ENCODE measurements at places on chromosomes 5 and 9. TPM values are rescaled to one million over a fixed set of nuclear protein-coding genes. Genes with fewer than 3 reads are reported as not detected.

The SLC36A2 gene
- not detected for total RNA-seq

DNA sequence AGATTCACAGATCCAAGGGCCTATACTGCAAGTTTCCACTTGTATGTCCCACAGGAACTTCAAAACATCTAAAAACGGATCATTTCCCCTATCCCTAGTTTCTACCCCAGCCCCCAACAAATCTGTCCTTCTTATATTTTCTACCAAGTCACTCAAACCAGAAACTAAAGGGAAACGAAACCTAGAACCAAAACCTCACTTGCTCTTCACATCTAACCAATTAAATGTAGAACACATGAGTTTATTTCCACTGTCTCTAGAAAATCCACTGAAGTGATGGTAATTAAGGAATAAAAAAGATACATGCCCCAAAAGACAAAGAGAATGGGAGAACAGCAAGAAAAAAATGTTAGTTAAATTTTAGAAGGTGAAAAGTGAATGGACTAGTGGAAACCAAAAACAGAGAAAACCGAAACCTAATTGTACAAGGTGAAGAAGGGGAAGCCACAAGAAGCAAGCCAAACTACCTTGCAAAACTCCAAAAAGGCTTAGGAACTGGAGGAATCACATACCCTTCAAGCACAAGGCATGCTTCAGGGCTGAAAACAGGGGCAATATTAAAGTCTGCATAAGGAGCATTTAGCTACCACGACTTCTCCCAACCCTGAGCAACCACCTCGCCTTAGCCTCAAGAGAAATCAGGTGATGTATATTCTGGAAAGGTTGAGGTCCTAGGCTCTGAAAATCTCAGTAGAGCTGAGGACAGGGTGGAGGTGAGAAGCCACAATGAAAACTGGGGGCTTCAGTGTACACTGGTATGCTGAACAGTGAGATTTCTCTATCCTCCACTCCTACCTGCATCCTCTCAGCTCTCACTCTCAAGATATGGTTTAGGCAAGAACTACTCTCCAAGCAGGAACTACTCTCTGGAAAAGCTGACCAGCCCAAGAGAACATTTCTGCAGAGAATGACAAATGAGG lies 11.1 kb downstream of the SMU1 start:
- no peak for DNase-seq

DNA sequence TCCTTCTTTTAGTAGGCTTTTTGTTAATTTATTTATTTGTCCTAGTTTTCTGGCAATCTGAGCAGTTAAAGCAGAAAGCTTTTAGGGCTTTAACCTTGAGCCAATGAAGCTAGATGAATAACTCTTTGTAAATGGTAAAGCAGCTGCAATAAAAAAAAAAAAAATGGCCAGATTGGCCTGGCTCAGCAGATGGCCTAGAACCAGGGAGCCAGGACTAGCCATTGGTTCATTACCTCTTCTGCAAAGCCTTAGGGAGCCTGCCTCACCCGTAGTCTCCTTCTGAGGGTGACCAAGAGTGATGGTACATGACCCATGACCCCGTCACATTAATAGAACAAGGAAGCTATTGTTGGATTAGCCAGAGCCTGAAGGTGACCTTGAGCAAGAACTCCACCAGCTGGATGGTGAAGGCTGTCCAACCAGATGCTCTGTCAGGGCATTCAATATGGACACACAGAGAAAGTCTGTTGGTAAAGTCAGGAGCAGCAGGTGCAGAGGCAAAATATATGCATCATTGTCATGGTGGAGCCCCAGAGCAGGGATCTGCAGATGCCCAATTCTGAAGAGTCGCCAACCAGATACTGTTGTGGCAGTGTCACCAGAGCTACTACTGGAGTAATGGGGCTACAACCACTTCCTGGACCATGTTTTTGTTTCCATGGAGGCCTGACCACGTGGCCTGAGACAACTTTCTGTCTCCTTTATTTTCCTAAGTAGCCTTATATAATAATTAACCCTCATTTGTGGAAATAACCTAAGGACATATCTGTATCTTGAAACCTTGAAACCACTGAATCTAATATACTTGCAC lies 100.7 kb downstream of the MTX3 start:
- DNase-seq: no peak

The RFK gene
- total RNA-seq: 18.4 TPM

The MRPL36 gene
- total RNA-seq: 44.5 TPM

DNA sequence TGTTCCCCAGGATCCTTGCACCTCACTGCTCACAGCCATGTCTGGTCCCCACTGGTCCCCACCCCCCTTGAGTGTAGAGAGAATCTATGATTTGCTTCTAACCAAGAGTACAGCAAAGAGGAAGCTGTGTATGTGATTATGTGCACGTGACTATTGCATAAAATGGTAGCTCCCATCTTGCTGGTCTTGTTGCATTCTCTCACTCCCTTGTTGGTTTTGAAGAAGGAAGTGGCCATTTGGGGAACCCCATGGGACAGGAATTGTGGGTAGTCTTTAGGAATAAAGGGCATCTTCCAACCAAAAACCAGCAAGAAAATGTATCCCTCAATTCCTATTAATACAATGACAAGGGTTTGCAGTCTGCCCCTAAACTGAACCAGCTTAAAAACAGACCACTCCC lies 5.2 kb upstream of the FCN2 start:
- DNase-seq: no peak

DNA sequence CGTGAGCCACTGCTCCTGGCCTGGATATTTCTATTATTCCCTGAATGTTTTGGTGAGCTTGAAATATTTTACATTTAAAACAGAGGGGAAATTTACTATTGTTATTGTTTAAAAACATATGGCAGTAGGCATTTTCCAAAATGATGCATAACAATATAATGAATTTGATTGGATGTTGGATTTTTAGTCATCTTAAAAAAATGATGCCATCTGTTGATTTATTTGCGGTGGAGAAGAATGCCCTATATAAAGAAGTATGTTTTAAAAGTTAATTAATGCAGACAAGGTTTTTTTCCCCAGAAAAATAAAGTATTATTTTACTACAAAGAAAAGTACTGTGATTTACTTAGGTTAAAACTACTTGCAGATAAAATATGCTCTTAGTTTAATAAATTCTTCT lies 33.4 kb upstream of the ARRDC3 start:
- no peak for DNase-seq

- no peak for DNase-seq
Measured at GRCh38 chr5:5483880-5484598, 61.6 kb downstream of the ICE1 start.

The TXNDC8 gene
- not detected for total RNA-seq

The MVB12B gene
- total RNA-seq: 2.4 TPM

The PPIC gene
- total RNA-seq: not detected

DNA sequence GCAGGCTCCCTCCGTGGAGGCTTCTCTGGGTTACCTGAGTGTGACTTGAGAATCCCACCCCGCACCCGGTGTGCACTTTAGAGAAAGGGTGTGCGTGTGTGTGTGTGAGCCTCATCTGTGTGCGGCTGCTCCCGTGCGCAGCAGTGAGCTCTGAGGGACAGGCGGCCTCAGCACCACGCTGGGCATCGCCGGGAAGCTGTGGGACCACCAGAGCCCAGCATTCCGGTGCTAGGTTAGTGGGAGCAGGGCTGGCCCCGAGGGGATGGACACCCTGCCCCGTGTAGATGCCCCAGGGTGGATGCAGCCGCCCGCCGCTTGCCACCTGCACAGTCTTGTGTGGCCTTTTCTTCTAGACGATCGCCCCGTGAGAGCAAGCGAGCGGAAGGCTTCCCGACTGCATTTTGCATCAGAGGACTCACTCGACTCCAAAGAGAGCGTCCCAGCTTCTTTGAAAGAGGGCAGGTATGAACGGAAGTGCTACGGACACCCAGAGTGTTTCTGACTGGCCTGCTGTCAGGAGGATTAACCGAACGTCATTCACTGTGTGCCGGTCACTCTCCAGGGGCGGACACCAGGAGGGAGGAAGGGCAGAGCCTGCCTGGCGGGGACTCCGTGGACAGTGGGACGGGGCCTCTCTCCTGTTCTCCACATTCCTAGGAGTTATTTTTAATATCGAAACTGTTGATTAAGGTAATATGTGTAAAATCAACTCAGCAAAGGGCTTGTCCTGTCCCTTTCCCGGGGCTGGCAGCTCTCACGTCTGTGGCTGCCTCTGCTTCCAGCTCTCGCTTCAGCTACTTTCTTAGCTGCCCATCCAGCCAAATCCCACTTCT lies 12.2 kb downstream of the CEP72 start:
- no peak for DNase-seq

The SHOC1 gene
- total RNA-seq: not detected

GRCh38 chr5:150670275-150670947 lies 9.4 kb downstream of the MYOZ3 start:
- DNase-seq: no peak

The RBM22 gene
- total RNA-seq: 66.8 TPM

- no peak for DNase-seq
Measured at GRCh38 chr9:1026219-1026618, 23.9 kb upstream of the DMRT2 start.

DNA sequence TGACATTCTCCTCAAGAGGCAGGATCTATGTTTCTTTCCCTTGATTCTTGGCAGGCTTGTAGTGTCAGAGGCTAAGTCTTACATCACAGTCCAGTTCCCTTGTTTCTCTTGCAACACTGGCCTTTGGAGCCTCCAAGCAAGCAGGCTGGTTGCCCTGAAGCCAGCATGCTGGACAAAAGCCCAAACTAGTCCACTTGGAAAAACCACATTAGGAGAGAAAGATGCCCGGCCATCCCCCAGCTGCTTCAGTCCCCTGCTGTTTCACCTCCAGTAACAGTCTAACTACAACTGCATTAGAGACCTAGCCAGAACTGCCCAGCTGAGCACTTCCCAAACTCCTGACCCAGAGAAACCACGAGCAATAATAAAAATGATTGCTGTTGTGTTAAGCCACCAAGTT lies 87.6 kb downstream of the ADAMTS6 start:
- no peak for DNase-seq

DNA sequence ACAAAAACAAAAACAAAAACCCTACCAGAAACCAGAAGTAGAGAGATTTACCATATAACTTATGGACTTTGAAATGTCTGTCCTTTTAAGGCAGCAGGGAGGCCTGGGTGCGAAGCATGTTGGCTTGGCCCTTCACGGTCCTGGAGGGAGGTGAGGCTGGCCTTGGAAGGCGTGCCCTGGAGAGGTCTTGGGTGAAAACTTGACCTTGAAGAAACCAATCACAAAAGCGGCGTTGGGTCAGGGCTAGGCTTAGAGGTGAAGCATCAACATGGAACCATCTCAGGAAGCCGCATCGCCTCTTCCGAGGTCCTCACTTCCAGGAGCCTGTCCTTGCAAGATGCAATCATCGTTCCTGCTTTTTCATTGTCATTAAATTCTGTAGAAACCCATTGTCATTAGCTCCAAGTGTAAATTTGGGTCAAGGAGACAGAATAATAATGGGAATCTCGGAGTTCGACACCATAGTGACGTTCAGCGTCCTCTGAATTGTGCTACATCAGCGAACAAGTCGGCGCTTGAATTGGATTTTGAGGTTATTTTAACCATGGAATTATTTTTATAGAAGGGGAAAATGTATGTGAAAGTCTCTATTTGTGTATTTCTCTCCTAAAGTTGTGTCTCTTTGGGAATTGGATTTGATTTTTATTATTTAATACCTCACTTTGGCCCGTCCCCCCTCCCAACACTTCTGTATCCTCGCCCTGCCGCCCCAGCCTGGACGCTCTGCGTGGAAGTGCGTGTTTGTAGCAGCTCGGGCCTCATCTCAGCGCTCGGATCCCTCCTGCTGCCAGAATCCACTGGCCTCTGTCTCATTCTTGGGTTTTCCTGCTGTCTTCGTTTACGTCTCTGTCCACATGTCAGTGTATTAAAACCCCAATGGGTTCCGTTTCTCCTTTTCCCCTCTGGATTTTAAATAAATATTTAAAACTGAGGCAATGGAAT lies 11.1 kb upstream of the ORM1 start:
- peak; percentile 11 for DNase-seq

The ADAMTS19 gene
- total RNA-seq: not detected

DNA sequence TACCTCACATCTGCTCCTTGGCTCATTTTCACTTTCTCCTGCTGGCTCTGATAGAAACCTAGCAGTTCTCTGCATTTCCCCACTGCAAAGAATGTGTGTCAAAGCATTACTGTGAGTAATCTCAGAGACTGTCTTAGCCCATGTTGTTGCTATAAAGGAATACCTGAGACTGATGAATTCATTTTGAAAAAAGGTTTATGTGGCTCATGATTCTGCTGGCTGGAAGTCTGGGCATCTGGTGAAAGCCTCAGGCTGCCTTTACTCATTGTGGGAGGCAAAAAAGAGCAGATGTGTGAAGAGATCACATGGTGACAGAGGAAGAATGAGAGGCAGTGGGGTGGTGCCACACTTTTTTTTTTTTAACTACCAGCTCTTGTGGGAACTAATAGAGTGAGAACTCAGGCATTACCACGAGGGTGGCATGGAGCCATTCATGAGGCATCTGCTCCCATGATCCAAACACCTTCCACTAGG lies 191.6 kb upstream of the CTNND2 start:
- DNase-seq: no peak

GRCh38 chr5:146781157-146781556 lies 97.4 kb downstream of the PPP2R2B start:
- no peak for DNase-seq

DNA sequence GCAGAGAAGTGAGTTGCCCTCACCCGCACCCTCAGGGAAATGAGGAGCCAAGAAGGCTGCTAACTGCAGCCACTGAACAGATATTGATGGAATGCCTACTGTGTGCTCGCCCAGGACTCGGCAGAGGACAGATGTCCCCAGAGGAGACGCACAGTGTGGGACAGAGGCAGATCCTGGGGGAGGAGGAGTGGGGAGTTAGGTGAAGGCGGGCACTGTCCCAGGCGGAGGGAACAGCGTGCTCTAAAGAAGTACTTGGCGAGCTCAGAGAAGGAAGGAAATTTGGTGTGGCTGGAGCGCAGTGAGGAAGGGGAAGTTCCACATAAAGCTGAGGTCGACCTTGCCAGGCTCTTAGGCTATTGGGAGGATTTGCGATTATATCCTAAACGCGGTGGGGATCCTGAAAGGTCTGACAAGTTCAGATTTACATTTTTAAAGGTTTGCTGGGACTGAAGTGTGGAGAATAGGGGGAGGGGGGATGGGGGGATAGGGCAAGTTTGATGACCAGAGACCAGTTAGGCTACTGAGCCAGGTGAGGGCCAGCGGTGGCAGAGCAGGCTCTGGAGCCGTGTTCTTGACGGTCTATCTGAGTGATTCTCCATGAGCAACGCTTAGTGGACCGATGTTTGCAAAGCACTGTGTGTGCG lies 23.6 kb upstream of the CERCAM start:
- no peak for DNase-seq

DNA sequence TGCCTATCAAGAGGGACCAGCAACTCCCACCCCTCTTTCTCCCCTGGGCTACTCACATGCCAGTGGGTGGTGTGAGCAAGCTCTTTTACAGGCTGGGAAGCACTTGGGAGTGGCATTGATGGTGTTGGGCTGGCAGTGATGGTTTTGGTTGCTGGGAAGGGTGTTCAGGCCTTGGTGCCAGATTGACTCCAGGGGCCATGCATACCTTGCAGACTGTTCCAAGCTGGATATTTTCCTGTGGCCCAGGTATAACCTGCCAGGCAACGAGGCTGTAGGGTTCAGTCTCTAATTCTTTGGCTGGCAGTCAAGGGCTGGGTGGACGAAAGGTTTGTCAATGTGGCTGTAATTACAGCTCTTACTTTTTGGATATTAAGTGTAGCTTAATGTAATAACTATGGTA lies 177.3 kb downstream of the MACROH2A1 start:
- DNase-seq: no peak

Measured in activated CD4-positive, alpha-beta memory T cell treated with anti-CD3 and anti-CD28 coated beads, Interleukin-2, amount 10 ng/mL, durations not matched to agents 7 days and 5 days (primary cell).